ENCODE measurements at places on chromosomes 3 and 15. TPM values are rescaled to one million over a fixed set of nuclear protein-coding genes. Genes with fewer than 3 reads are reported as not detected.
A peak's percentile ranks its signal among the peaks of the same experiment; 100 is the strongest.

Gene SV2B
- 0.10 TPM for total RNA-seq

Gene ADAMTS17
- total RNA-seq, result 10.6 TPM

Gene ROPN1B
- total RNA-seq, result not detected

Gene RAD54L2
- total RNA-seq, result 37.8 TPM

Gene GPR27
- 1.0 TPM for total RNA-seq

Gene EFCAB12
- total RNA-seq, result 5.2 TPM

Gene RTP4
- 2.4 TPM for total RNA-seq

Gene CLDN1
- total RNA-seq, result not detected

Gene PLCB2
- total RNA-seq, result 228 TPM

DNA sequence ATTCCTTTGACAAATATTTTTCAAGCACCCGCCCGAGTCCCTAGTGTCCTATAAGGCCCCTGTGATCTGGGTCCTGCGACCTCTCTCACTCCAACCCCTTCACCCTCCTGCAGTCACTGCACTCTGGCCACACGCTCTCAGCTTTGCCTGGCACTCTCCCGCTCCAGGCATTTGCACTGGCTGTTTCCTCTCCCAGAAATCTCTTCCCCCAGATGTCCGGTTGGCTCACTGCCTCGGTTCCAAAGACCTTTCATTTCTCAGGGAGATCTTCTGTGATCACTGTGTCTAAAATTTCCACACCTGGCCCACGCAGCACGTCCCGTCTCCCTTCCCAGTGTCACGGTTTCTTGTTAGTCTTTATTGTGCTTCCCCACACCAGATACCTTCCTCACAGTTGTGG is 97.4 kb downstream of the WNT7A start:
- peaks cover 9% of the 10 kb centered on the region for H3K4me1 ChIP-seq
- peaks cover 55% of the 10 kb centered on the region for H3K27me3 ChIP-seq
- no peak overlapping the region for H3K4me3 ChIP-seq
- no peaks in the 10 kb centered on the region for H3K36me3 ChIP-seq
- no peak for DNase-seq

DNA sequence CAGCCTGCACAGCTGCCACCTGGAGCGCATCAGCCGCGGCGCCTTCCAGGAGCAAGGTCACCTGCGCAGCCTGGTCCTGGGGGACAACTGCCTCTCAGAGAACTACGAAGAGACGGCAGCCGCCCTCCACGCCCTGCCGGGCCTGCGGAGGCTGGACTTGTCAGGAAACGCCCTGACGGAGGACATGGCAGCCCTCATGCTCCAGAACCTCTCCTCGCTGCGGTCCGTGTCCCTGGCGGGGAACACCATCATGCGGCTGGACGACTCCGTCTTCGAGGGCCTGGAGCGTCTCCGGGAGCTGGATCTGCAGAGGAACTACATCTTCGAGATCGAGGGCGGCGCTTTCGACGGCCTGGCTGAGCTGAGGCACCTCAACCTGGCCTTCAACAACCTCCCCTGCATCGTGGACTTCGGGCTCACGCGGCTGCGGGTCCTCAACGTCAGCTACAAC is 20.4 kb downstream of the NRROS start:
- no peak overlapping the region for H3K27ac ChIP-seq
- no peak overlapping the region for H3K4me3 ChIP-seq
- peaks cover 3% of the 10 kb centered on the region for H3K4me1 ChIP-seq
- no peak for DNase-seq
- H3K36me3 ChIP-seq, result no peaks in the 10 kb centered on the region

DNA sequence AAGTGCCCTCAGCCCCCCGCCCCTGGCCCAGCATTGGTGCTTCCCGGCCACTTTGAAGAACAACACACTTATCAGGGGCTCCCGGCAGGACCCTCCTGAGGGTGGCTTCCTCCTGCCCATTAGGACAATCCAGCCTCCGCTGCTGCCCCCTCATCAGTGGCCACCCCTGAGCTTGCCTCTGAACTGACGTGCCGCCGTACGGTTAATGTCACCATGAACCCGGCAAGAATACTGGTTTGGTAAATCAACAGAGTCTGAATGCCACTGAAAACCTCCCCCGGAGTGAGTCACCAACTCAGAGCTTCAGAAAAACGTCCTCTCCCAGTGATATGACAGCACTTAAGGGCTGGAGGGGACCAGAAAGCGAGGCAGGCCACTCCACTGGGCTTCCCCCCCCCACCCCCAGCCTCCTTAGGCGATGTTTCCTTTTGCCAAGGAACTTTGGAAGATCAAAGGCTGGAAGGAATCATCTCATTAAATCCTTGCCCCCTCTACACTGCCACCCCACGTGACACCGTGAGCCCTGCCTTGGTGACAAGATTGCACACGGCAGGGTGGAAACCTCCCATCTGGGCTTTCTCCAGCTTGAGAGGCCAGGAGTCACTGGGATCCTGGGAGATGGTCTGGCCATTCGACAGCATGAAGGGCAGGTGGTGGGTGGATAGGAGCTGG is 142.1 kb downstream of the NUP210 start:
- H3K27me3 ChIP-seq, result peaks cover 54% of the 10 kb centered on the region
- peaks cover 7% of the 10 kb centered on the region for H3K4me1 ChIP-seq
- no peak overlapping the region for H3K4me3 ChIP-seq
- no peak for DNase-seq
- no peak overlapping the region for H3K27ac ChIP-seq
- H3K36me3 ChIP-seq, result peaks cover 2% of the 10 kb centered on the region

- H3K27ac ChIP-seq, result no peak overlapping the region
- no peaks in the 10 kb centered on the region for H3K36me3 ChIP-seq
- peaks cover 18% of the 10 kb centered on the region for H3K4me1 ChIP-seq
- H3K4me3 ChIP-seq, result no peak overlapping the region
- H3K27me3 ChIP-seq, result no peaks in the 10 kb centered on the region
- DNase-seq, result no peak
These were observed 146.2 kb upstream of the CBLB start for GRCh38 chr3:106014971-106015370.

- no peak for DNase-seq
- no peaks in the 10 kb centered on the region for H3K36me3 ChIP-seq
- peak overlapping the region; percentile 96 for H3K4me3 ChIP-seq
- H3K4me1 ChIP-seq, result peaks cover 28% of the 10 kb centered on the region
- peak overlapping the region; percentile 93 for H3K27ac ChIP-seq
These were observed 70.5 kb upstream of the MAP4 start for GRCh38 chr3:48086705-48087104.

DNA sequence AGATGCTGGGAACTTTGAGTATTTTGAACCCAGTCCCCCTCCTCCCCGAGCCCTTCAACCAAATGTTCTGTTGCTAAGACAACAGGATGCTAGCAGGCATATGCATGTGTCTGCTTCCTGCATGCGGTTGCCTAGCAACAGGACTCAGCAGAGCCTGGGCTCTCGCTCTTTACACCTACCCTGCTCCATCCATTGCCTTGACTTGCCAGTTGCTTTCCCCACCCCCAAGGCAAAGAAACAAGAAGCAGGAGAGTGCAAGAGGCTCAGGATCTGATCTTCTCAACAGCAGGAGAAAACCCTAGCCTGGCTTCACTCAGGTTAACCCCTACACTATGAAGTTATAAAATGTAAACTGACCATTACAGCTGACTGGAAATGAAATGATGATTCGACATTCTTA is 393.0 kb downstream of the IGSF11 start:
- H3K27me3 ChIP-seq, result peaks cover 4% of the 10 kb centered on the region
- H3K4me1 ChIP-seq, result no peaks in the 10 kb centered on the region
- H3K4me3 ChIP-seq, result no peak overlapping the region
- H3K36me3 ChIP-seq, result no peaks in the 10 kb centered on the region
- no peak for DNase-seq
- no peak overlapping the region for H3K27ac ChIP-seq

GRCh38 chr3:114770874-114771273 is 376.2 kb downstream of the ZBTB20 start:
- DNase-seq, result no peak
- H3K4me1 ChIP-seq, result peaks cover 3% of the 10 kb centered on the region
- peaks cover 2% of the 10 kb centered on the region for H3K36me3 ChIP-seq
- no peak overlapping the region for H3K4me3 ChIP-seq
- H3K27ac ChIP-seq, result no peak overlapping the region

DNA sequence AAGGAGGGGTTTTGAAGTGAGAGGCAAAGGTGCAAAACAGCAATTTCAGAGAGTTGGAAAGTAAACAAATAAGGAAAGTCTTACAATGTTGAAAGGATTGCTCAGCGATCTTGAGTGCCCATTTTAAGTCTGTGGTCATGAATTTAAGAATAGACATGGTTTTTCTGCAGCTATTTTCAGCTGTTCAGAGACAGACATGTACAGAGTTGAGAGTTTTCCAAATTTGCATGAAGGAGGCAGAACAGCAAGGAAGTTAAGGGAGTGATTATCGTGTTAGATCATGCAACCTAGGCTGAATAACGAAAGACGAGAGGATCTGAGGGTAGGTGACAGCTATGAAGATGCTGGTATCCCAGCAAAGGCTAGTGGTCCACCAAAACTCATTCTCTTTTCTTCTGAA is 37.2 kb downstream of the DET1 start:
- H3K4me3 ChIP-seq, result no peak overlapping the region
- no peak for DNase-seq
- H3K27ac ChIP-seq, result no peak overlapping the region
- no peaks in the 10 kb centered on the region for H3K27me3 ChIP-seq

GRCh38 chr3:105367406-105368213 is 901 bp downstream of the ALCAM start:
- peak overlapping the region; percentile 98 for H3K4me3 ChIP-seq
- no peaks in the 10 kb centered on the region for H3K36me3 ChIP-seq
- peaks cover 27% of the 10 kb centered on the region for H3K4me1 ChIP-seq
- DNase-seq, result peak; percentile 59
- peak overlapping the region; percentile 100 for H3K27ac ChIP-seq
- peaks cover 21% of the 10 kb centered on the region for H3K27me3 ChIP-seq

GRCh38 chr3:132231633-132232032 is 85.6 kb upstream of the ACP3 start:
- DNase-seq, result no peak
- no peak overlapping the region for H3K4me3 ChIP-seq
- H3K27ac ChIP-seq, result no peak overlapping the region
- no peaks in the 10 kb centered on the region for H3K4me1 ChIP-seq
- no peaks in the 10 kb centered on the region for H3K36me3 ChIP-seq

- DNase-seq, result no peak
- peak overlapping the region; percentile 47 for H3K27ac ChIP-seq
- H3K4me3 ChIP-seq, result no peak overlapping the region
- H3K27me3 ChIP-seq, result no peaks in the 10 kb centered on the region
- peaks cover 6% of the 10 kb centered on the region for H3K36me3 ChIP-seq
These were observed 79.4 kb downstream of the DHX30 start for GRCh38 chr3:47882338-47882737.

All from T-helper 17 cell (primary cell).